Activated CD8-positive, alpha-beta memory T cell treated with anti-CD3 and anti-CD28 coated beads, Interleukin-2, amount 10 ng/mL, durations not matched to agents 7 days and 5 days (primary cell): ENCODE measurements at places on chromosomes 3 and 15. TPM values are rescaled to one million over a fixed set of nuclear protein-coding genes. Genes with fewer than 3 reads are reported as not detected.

DNA sequence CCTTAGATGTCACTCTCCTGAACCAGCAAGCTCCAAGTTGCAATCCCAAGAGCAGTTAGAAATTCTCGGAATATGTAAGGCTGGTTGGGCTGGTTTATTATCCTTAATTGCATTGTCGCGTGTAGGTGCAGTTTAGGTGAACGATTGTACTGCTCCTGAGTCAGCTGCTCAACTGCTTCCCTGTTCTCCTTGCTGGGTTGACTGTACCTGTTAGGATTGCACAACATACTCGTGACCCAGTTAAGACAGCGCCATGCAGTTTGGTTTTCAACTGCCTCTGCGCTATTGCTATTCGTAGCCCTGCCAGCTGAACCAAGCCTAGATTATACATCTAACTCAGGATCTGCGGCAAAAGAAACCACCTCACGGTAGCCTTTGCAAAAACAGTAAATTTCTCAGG is 41.0 kb downstream of the BCL2L10 start:
- no peak for DNase-seq
- no peak overlapping the region for H3K4me3 ChIP-seq
- H3K27me3 ChIP-seq: no peaks in the 10 kb centered on the region
- H3K36me3 ChIP-seq: peaks cover 2% of the 10 kb centered on the region
- H3K27ac ChIP-seq: no peak overlapping the region

NME9 gene
- not detected for total RNA-seq

ACKR4 gene
- not detected for total RNA-seq

POLR2M gene
- 66.5 TPM for total RNA-seq

EHD4 gene
- 19.8 TPM for total RNA-seq
